Fibroblast of skin of abdomen (primary cell): ENCODE measurements at places on chromosomes 7 and 10.
A peak's percentile ranks its signal among the peaks of the same experiment; 100 is the strongest.

DNA sequence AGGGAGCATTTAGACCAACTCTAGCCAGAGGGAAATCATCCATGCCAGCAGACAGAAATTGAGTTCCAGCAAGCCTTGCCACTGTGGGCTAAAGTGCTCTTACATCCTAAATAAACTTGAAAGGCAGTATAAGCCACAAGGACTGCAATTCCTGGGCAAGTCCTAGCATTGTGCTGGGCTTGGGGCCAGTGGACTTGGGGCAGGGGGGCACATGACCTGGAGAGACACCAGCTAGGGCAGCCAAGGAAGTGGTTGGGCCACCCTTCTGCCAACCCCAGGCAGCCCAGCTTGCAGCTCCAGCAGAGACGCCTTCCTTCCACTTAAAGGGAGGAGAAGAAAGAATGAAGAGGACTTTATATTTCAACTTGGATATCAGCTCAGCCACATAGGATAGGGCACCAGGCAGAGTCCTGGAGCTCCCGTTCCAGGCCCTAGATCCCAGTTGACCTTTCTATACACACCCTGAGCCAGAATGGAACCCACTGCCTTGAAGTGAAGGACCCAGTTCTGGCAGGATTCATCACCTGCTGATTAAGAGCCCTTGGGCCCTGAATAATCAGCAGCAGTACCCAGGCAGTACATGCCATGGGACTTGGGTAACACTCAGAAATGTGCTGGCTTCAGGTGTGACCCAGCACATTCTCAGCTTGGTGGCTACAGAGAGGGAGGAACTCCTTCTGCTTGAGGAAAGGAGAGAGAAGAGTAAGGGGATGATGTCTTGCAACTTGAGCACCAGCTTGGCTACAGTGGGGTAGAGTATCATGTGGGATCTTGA, 153.0 kb downstream of the GNAI1 start:
- DNase-seq, result no peak

DNA sequence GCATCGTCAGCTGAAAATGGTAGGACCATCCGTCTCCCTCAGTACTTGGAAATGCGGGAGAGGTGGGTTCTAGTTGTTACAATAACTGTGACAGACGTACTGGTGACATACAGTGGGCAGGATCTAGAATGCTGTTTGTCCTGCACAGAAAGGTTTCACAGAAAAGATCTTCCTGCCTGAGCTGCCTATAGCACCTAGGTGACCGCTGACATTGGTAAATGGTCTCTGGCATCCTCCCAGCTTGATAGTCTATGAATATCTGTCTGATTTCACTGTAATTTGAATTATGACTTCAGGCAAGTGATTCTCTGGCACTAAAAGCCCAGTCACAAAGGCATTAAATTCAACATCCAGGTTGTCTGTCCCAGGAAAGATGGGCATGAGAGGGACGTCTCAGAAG, 38.2 kb upstream of the CCDC3 start:
- no peak for DNase-seq

DNA sequence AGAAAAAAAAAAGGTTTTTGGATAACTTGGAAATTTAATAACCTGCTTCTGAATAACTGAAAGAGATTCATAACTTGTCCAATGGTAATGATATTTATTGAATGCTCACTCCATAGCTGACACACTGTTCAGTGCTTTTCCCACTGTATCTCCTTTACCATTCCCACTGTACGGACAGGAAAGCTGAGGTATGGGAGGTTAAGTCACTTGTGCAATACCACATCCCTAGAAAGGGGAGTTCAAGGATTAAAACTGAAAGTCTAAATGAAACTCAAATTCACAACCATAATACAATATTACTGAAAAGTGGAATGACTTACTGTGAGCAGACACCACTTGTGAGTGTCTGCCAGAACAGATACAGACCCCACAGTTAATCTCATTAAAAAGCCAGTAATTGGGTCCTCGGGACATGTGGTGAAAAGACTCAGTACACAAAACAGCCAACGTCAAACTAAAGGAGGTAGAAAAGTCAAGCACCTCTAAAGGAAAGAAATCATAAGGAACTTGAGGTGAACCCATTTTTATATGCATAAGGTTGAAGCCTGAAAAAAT, 13.8 kb upstream of the RHOBTB1 start:
- DNase-seq, result no peak

GRCh38 chr10:126684171-126684745, 13.8 kb upstream of the C10orf90 start:
- DNase-seq, result no peak

GRCh38 chr10:33596422-33596821, 262.0 kb upstream of the NRP1 start:
- DNase-seq, result no peak

- no peak for DNase-seq
Measured at GRCh38 chr7:27198871-27199801, 755 bp downstream of the HOXA13 start.

DNA sequence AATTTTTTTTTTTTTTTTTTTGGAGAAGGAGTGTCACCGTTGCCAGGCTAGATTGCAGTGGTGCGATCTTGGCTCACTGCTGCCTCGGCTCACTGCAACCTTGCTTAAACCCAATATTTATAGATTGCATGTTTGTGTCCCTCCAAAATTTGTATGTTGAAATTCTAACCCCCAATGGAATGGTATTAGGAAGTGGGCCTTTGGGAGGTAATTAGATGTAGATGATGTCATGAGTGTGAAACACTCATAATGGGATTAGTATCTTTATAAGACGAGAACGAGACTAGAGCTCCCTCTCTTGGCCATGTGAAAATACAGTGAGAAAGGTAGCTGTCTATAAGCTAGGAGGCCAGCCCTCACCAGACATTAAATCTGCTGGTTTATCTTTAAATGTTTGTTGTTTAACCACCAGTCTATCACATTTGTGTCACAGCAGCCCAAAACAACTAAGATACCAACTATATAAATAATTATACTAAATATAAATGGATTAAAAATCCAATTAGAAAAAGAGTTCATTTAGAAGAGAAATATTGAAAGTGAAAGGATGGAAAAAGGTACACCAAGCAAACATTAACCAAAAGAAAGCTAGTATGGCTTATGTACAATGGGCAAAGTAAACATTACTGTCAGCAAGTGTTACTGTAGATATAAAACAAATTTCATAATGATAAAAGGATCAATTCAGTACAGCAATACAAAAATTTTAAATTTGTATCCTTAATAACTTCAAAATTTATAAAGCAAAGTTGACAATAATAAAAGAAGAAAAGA, 9.3 kb downstream of the TCAF1 start:
- DNase-seq, result peak; percentile 10

DNA sequence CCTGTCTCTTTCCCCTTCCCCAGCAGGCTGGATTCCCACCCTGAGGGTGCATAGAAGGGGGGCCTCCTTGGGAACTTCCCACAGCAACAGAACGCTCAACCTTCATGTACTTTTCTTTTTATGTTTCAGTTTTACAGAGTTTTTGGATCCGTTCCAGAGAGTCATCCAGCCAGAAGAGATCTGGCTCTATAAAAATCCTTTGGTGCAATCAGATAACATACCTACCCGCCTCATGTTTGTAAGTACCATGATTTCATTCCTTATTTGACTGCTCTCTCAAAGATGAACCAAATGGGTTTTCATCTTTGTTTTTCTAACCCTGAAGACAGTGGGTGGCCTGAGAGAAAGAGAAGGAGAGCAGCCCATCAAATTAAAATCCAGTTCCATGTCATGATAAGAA, 46.7 kb downstream of the PLPP4 start:
- peak; percentile 26 for DNase-seq

DNA sequence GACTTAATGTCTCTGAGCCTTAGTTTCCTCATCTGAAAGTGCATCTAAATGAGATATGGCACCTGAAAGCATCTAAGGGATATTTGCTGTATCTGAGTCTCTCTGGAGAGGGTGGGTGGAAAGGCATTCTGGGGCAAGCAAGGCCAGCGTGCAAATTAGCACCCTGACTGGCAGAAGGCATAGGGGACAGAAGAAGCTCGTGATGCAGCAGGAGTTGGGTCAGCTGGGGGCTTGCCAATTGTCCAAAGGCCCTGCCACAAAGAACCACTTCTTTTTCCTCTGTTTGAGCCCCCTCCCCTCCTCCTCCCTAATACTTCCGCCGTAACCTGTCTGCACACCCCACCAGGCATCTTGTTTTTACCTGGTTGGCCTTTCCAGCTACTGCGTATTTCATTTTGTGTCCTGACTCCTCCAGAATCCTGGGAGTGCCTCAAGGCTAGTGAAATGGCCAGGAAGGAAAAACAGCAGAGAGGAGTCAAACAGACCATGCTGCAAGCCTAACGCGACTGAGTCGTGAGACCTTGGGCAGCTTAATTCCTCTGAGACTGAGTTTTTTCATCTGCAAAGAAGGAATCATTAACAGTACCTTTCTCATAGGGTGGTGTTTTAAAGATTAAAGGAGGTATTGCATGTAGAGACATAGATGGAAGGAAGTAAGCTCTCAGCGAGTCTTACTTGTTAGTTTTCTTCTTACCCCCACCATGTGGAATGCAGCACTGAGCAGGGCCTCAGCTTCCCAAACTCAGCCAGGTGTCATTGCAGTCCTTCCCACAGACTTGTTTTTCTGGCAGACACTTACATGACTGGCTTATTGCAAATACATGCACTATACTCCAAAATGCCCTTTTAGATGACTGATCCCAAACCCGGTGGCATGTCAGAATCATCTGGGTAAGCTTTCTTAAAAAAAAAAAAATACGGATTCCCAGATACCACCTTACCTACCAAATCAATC, 49.1 kb upstream of the MXI1 start:
- DNase-seq, result no peak
